Natural killer cell treated with Interleukin-12 subunit alpha and Interleukin-12 subunit beta and Interleukin-15 and Interleukin-18, amount 100 ng/mL, for 72 hours (primary cell): ENCODE measurements at places on chromosomes 5 and 9. TPM values are rescaled to one million over a fixed set of nuclear protein-coding genes. Genes with fewer than 3 reads are reported as not detected.

GRCh38 chr9:113566712-113567071, 103.2 kb downstream of the RGS3 start:
- no peak overlapping the region for H3K4me3 ChIP-seq
- no peaks in the 10 kb centered on the region for H3K36me3 ChIP-seq
- no peak overlapping the region for H3K27ac ChIP-seq
- no peak for DNase-seq
- H3K4me1 ChIP-seq = peaks cover 59% of the 10 kb centered on the region

- peaks cover 9% of the 10 kb centered on the region for H3K27me3 ChIP-seq
- no peaks in the 10 kb centered on the region for H3K36me3 ChIP-seq
- no peak for DNase-seq
- no peaks in the 10 kb centered on the region for H3K4me1 ChIP-seq
- H3K27ac ChIP-seq = no peak overlapping the region
- no peak overlapping the region for H3K4me3 ChIP-seq
These were observed 90.2 kb upstream of the LHFPL2 start for GRCh38 chr5:78738693-78739300.

DNA sequence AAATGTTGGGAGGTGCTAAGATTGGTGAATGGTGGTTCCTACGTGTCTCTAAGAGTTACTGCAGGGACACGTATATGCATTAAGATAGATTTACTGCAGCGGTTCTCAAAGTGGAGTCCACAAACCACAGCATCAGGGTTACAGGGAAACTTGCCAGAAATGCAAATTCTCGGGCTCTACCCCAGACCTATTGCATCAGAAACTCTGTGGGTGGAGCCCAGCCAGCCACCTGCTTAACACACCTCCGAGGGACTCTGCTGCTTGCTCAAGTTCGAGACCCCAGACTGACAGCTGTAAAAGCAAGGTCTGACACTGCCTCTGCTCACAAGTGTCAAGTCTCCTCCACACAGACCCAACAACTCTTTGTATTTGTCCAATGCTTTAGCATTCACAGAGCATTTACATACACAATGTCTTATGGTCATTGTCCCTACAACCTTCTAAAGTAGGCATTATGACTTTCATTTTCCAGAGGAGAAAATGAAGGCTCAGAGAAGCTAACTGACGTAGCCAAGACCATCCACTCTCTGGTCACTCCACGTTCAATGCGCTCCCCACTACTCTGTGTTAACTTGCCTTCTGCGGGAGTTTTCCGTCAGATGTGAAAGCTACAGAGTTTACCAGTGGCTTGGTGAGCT, 48.8 kb downstream of the HSD17B3 start:
- H3K27ac ChIP-seq = no peak overlapping the region
- H3K4me3 ChIP-seq = no peak overlapping the region
- no peaks in the 10 kb centered on the region for H3K36me3 ChIP-seq
- peaks cover 30% of the 10 kb centered on the region for H3K27me3 ChIP-seq
- peaks cover 3% of the 10 kb centered on the region for H3K4me1 ChIP-seq

PCDHA9 gene
- total RNA-seq = not detected

CATSPER3 gene
- 0.52 TPM for total RNA-seq
